ENCODE measurements at places on chromosomes 5 and 9. TPM values are rescaled to one million over a fixed set of nuclear protein-coding genes. Genes with fewer than 3 reads are reported as not detected.

SHB gene
- 23.8 TPM for total RNA-seq

GPR150 gene
- total RNA-seq: 0.17 TPM

CHSY3 gene
- total RNA-seq: 0.33 TPM

PCDH1 gene
- total RNA-seq: 101 TPM

PLCXD3 gene
- total RNA-seq: 0.11 TPM

PLAC8L1 gene
- total RNA-seq: not detected

Measured in PC-9 (cell line).